NK-92 treated with Interleukin-12 subunit alpha and Interleukin-12 subunit beta, amount 100 ng/mL, for 24 hours (cell line): ENCODE measurements at places on chromosomes 6 and 20.

DNA sequence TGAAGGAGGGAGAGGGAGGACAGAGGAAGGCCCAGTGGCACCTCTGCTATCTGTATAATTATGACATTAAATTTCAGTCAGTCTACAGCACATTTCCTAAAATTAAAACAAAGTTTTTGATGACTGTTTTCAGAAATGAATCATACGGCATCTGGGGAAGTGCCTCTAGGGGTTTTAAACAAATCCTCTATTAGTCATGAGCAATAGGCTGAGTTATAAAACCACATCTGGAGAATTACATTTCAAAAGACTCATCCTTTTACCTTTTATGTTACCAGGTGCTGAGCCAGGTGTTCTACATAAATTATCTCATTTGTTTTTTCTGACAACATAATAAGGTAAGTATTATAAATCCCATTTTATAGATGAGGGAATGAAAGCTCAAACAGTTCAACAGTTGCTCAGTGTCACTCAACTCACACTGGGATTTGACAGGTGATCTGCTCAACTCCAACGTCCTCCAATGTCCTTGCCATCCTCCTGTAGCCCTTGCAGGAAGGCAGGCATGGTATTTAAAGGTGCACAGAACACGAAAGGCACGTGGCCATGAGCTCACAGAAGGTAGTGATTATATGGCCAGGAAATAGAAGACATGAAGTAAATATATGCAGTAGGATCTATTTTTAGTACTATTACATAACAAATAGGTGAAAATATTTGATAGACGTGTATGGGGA lies 184.2 kb upstream of the MAN1A1 start:
- DNase-seq = no peak

DNA sequence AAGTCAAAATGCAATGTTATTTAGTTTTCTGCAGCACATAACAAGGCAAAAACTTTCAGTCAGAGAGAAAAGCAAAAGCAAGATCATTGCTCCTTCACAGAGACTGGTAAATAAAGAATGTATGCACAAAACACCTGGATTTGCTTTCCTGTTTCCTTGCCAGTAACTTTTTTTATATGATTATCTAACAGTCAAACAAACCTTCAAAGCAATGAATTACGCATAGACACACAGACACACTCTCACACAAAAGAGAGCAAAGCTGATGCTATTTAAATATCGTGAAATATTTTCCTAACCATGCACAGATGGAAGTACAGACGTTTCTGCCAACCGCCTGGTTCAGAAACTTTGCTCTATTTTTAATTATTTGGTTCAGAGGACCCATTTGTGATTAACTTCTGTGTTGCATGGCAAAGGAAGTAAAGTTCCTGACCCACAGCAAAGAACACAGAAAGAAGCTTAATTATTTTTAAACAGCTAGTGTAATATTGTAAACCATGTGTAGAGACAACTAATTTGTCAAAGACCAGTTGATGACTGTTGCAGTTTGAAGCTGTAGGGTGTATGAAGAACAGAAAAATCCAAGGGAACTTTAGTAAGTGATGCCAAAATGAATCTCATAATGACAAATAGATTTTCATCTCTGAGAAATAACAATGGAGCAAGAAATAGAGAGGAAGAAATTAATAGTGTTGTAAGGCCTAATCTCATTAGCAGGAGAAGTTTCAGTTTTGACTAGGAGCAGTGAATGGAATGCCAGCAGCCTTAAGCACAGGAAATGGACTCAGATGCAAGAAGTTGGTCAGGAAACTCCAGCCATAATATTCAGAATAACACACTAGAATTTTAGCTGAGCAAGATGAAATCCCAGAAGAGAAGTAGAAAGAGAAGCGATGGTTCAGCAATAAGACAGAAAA lies 24.1 kb downstream of the ATXN1 start:
- no peak for DNase-seq

- no peak for DNase-seq
Measured at GRCh38 chr6:31713465-31713864, 1.7 kb upstream of the LY6G6D start.

- no peak for DNase-seq
Measured at GRCh38 chr20:50484271-50484976, 25.8 kb upstream of the PTPN1 start.

GRCh38 chr6:77763124-77763523 lies 110.3 kb downstream of the MEI4 start:
- no peak for DNase-seq

DNA sequence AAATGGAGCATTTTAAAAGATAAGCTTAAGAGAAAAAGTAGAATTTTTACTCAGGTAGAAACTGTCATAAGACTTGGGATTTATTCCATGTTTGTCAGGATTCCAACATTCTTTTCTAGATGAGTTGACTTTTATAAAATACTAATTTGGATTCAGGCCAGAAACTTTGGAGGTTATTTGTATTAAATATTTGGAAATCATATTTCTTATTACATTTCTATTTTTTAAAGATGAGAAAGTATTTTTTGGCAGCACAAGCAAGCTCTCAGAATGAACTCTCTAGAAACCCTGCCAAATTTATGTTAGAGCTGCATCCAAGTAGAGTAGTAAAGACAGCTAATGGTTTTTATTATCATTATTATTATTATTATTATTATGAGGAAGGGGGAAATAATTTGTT lies 1014.9 kb upstream of the GJE1 start:
- no peak for DNase-seq

- DNase-seq = peak; percentile 35
Measured at GRCh38 chr6:105648276-105648675, 245.4 kb upstream of the PREP start.

DNA sequence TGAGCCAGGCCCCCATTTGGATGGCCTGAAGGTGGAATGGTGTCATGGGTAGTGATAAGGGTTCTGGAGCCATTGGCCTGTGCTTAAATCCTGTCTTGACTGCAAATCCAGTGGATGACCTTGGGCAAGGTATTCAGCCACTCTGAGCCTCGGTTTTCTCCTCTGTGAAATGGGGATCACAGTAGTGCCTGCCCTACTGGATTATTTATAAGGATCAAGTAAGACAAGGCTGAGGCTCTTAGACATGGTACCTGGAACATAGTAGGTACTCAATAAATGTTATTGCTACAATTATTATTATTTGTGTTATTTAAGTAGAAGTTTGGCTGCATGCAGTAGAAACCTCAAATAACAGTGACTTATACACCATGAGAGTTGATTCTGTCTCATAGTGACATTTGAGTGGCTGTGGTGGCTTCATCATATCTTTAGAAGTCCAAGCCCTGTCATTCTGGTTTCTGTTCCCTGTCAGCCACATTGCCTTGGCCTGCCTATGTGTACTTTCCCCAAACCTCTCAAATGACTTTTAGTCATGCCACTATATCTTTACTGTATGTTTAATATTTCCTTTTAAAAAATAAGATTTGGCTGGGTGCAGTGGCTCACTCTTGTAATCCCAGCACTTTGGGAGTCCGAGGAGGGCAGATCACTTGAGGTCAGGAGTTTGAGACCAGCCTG lies 37.6 kb upstream of the CHMP4B start:
- no peak for DNase-seq

DNA sequence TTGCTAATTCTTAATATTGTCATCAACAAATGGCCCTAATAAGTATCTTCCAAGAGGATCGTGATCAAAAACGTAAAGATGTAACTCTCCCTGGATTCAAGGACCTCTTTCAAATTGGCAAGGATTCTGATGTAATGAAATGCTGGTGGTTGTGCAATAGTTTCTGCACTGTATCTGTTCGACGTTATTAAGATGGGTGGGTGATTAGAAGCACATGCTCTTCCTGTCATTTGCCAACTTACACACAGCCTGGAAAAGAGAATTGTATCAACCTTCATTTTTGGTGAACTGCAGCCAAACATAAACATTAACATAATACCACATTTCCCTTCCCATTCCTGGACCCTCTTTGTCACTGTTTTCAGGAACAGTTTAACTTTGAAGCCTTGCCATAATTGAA lies 9.8 kb downstream of the FOXQ1 start:
- DNase-seq = no peak

DNA sequence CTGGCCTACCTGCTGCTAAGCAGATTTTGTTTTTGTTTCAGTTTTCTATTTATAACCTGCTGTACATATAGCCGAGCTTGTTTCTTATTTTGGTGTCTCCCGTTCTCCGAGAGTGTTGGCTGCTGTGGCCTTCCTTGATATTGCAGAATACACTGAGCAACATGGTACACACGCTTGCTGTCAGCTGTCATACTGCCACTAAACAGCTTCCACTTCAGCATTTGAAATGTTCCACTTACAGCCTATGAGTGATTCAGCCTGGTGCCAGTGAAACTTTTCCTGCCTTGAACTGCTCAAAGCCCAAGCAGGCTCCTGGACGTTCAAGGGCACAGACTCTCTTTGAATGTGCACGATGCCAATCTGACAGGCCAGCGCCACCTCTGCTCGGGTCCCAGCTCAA lies 87.1 kb downstream of the PSMG4 start:
- no peak for DNase-seq

DNA sequence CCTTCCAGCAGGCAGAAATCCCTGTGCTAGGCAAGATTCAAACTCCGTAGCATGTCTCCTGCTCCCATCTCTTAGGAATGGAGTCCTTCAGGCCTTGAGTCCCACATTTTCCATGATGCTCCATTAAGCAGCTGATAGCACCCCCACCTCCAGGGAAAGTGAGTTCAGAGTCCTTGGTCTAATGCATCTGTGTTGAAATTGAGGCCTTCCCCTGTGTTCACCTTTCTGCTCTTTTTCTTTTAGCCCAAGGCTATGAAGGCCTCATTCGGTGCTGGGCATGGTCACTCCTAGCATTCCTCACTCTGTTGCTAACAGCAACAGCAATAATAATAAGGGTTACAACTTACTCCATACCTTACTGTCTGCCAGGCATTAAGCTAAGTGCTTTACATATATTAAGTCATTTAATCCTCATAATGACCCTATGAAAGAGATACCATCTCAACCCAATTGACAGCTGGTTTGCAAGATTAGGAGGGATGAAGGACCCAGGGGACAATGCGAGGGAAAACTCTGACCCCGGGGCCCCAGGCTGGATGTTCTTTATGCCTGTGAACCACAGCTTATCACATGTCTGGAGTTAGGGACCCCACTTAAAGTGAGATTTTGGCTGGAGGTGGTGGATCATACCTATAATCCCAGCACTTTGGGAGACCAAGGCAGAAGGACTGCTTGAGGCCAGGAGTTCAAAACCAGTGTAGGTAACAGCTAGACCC lies 17.5 kb upstream of the PANK2 start:
- no peak for DNase-seq

DNA sequence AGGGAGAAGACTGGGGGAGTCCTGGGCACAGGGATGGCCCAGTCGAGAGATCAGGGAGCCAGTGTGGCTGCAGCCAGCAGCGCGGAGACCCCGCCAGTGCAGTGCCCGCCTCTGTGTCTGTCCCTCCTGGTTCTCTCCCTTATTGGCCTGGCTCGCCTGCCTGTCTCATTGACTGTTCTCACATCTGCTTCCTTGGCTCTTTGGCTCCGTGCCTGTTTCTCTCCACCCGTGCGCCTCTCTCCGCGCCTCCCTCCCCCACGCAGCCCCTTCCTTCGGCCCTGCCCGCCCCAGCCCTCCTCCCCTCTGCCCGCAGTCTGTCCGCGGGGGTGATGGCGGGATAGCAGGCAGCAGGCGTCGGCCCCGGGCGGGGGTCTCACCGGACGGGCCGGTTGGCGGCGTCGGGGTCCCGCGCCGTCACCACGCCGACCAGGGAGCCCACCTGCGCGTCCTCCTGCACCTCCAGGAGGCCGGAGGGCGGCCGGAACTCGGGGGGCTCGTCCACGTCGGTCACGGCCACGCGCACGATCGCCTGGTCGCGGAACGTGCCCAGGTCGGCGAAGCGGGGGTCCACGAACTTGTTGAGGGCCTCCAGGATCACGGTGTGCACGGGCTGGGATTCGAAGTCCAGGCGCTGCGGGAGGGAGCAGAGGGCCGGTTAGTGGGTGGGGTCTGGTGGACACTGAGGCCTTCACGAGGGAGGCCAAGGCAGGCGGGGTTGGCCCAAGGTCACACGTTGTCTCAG lies 92.0 kb downstream of the CD40 start:
- no peak for DNase-seq

DNA sequence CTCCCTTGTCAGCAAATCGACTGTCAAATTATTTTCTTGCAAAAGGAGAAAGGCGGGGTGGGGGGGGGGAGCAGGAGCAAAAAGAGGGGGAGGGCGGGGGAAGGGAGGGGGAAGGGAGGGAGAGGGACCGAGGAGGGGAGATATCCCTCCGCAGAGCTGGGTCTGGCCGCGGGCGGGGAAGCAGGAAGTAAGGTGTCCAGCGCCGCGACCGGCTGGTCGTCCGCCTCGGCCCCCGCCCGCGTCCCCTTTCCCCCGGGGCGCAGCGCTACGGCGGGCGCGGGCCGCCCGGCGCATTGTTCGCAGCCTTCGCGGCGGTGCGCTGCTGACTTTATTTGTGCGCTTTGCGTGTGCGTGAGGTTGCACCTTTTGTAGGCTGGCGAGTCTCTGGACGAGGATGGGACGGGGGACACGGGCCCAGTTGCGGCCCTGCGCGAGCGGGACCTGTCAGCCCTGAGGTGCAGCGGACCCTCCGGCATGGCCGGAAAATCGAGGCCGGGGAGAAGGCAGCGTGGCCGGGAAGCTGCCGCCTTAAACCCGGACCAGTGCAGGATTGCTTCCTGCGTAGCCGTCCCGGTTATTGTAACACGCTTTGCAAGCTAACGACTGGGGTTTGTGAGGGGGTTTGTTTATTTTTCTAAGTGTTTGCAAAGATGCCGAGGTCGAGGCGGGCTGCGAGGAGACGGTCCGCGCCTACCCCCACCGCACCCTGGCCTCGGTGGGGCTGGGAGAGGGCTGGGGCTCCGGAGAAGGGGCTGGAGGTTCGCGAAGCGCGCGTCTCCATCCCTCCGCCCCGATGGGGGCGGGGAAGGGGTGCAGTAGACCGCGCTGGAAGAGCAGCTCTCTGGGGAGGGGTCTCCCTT lies 675 bp upstream of the TRERF1 start:
- peak; percentile 74 for DNase-seq

GRCh38 chr6:3347247-3347646 lies 88.5 kb downstream of the PSMG4 start:
- DNase-seq = no peak

GRCh38 chr6:76861403-76861802 lies 601.9 kb downstream of the HTR1B start:
- DNase-seq = no peak

DNA sequence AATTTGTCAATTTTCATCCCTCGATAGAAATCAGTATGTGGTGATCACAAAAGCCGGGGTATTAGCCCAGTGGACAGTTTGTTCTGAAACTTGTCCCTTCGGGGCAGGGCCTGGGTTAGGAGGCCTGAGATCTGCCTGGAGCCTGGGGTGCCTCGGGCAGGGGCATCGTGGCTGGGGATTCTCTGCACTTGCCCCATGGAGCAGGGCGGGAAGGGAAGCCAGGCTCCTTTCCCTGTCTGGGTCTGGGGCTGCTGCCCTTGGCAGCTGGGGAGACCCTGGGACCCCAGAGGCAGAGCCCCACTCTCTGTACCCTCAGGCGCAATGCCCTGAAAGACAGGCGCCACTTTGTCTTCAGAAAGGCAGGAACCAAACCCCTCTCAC lies 27.4 kb downstream of the NTSR1 start:
- no peak for DNase-seq

DNA sequence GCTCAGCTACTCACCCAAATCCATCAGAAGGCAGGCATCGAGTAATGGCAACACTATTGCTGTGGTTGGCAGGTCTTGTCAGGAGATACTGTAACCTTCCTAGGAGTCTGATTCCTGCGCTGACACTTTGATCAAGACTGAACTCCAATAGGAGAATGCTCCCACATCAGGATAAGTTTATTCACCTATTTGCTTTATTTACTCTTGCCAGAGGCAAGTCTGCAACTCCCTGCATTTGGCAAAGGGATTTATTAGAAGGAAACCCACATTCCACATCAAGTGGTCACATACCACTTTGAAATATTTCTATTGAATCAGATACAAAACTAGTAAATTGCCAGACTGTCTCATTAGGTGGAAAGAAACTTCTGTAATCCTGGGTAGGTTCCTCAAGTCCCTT lies 43.5 kb downstream of the ZFAND3 start:
- no peak for DNase-seq
